ENCODE measurements at places on chromosomes 16 and 17.

- DNase-seq: no peak
These were observed 32.1 kb downstream of the ABR start for GRCh38 chr17:1147664-1148063.

GRCh38 chr17:17379197-17379991 lies 76.2 kb downstream of the NT5M start:
- no peak for DNase-seq

DNA sequence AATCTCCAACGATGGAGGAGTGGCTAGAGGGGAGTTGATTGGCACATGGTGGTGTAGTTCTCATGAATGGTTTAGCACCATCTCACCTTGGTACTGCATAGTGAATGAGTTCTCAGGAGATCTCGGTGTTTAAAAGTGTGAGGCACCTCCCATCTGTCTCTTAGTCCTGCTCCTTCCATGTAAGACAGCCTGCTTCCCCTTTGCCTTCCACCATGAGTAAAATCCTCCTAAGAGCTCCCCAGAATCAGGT lies 428.8 kb upstream of the MAF start:
- DNase-seq: no peak

GRCh38 chr16:76210157-76210556 lies 67.0 kb upstream of the CNTNAP4 start:
- no peak for DNase-seq

GRCh38 chr17:76382351-76382802 lies 2.0 kb upstream of the SPHK1 start:
- no peak for DNase-seq

GRCh38 chr16:69595127-69596036 lies 29.6 kb downstream of the NFAT5 start:
- no peak for DNase-seq

- no peak for DNase-seq
These were observed 226.7 kb upstream of the ELAC2 start for GRCh38 chr17:13244513-13244912.

DNA sequence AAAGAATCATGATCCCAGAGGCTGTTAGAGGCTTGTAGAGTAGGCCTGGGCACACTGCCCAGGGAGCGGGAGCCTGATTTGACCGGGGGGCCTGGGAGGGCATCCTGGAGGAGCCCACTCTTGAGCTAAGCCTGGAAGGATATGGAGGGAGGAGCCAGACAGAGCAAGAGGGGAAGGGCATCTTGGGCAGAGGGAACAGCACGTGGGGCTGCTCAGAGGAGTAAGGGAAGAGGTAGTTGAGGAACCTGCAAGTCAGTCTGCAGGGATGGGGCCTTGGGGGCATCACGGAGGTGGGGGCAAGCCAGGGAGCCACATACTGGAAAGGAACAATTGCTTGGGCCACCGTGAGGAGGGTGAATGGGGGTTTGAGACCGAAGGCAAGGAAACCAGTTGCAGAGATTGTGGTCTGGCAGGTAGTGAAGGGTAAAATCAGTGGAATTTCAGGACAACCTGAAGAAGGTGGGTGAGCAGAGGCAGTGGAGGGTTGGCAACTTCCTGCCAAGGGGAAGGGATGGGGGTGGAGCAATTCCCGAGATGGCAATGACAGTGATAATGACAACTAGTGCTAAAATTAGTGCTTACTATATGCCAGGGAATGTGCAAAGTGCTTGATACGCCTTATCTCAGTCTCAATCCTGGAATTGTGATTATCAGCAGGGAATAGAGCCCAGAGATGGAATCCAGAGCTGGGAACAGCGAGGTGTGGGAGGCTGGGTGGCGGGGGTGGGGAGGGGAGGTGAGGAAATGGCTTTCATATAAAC lies 9.7 kb upstream of the RAI1 start:
- DNase-seq: no peak

Measured in NCI-H1930 (cell line).